ENCODE measurements at places on chromosomes 5 and 9.
A peak's percentile ranks its signal among the peaks of the same experiment; 100 is the strongest.

DNA sequence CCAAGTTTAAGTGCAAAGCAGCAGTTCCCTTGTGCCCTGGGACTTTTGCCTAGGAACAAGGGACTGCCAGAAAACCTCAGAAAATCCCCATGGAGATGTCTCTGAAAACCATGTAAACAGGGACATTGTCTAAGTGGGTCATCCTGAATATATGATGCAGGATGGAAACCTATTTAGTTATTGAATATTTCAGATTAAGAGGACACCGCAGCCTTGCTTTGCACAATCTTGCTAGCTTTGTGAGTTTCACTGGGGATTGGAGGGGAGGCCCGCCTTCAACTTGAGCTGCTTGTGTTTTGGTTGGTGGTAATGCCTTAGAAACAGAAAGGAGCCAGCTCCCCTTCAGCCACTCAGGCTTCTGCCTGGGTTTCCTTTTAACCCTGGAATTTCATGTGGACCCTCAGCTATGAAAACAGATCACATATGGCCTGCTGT, 112.8 kb downstream of the C9orf152 start:
- DNase-seq = no peak

- DNase-seq = peak; percentile 43
Observed at GRCh38 chr5:73764586-73764985, 138.6 kb downstream of the ARHGEF28 start.

DNA sequence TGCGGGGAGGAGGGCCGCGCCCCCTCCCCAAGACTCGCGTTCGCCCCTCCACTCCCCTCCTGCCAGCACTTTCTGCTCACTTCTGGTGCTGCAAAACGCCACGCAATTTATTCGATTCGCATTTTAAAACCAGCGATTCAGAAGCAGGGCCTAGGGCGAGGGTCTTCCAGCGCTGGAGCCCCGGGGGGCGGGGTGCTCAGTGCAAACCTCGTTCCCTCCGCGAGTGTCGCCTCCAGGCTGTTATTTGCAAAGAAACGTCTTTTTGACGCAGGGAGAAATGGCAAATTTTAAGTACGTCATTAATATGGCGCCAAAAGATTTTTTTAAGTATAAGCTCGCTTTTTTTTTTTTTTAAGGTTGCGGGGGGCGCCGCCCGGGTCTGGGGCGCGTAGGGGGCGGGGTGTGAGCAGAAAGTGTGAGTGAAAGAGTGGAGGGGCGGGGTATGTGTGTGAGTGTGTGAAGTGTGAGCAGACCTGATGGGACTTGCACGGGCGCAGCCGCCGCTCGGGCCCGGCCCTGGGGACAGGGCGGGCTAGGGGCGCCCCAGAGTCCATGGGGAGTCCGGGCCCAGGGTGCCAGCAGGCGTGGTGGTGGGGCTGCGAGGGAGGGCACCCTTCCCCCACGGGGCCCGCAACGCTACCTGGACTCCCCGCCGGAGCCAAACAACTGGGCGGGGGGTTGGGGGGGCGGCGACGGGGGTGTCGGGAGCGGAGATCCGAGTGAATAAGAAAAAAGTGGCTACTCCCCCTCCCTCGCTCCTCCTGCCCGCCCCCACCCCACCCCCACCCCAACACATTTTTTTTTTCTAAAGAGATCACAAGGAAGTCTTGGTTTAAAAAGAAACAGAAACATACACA, at the start of gene JADE2:
Gene JADE2 (plus strand): TSS at position 845 of the 857 bp plus-strand sequence. CDS start 10,188 bp downstream, outside the sequence.
- peak; percentile 78 for DNase-seq

DNA sequence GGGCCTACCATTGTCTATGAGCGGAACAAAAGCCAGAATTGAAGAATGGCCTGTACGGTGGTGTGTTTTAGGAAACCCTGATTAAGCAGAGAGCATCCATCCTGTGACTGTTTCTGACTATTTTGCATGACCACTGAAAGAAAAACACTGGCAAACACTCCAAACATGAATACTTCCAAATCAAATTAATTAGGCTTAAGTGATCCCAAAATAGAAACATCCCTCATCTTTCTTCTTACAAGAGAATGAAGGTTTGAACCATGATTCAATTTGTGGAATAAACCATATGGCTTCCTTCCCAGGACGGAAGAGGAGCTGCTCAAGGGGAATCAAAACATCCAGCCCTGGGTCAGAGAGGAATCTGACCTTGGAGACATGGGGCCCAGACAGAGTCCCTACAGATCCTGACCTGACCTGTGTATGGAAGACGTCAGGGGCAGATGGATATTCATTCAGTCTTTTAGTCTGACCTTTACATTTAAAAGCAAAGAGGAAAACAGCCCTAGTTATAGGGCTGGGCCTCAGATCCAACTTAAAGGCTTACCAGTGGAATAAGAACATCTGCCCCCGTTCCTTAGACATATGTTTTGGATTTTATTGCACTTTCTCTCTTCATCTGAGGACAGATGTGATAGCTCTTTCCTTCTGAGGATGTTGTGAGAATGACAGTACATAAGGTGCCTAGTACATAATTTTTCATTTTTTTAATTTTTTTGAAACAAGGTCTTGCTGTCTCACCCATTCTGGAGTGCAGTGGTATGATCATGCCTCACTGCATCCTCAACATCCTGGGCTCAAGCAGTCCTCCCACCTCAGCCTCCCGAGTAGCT, 17.6 kb upstream of the RECK start:
- DNase-seq = peak; percentile 47

GRCh38 chr9:36479101-36479500, 79.0 kb upstream of the RNF38 start:
- DNase-seq = no peak

- DNase-seq = no peak
Observed at GRCh38 chr5:77642738-77643653, 4.5 kb upstream of the OTP start.

DNA sequence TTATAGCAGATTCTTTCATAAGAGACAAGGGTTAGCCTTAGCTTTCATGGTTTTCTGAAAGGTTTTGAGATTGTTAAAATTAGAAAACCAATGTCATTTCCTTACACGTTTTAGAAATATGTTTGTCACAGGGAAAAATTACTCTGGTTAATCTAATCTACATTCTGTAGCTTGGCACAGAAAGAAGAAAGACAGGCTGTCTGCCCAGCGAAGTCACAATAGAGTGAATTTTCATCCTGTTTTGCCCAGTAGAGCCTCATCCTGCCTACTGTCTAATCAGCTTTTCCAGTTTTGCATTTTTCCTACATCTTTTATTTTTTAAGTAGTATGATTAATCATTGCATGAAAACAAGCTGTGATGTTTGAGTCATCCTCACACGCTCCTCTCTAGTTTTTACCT, 688.8 kb downstream of the MTRR start:
- DNase-seq = no peak

GRCh38 chr5:96716007-96716406, 53.8 kb downstream of the CAST start:
- no peak for DNase-seq

GRCh38 chr9:125049212-125050049, 93.9 kb downstream of the SCAI start:
- DNase-seq = no peak

GRCh38 chr5:76145945-76146344, 62.8 kb downstream of the SV2C start:
- no peak for DNase-seq

DNA sequence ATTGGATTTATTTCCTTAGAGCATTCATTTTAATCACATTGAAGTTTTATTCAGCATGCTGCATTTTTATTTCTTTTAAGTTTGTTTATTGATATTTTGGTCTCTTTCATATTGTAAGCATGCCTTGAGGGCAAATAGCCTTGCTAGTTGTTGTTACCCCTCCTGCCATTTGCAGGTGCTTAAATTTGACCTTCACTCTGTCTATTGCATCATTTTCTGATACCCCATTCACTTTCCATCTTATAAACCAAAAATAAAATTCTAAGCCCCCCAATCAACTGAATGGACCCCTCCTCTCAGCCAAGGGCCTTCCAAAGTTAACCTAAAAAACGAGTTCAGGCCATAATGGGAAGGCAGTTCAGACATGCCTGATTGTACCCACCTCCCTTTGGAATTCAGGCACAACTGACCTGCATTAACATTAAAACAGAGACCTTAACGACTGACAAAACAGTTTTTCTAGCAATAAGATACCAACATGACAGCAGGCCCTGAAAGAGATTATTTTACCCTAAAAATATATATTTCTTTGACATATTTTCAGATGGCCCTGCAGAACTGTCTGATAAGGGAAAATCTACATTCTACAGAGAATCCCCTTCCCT, 32.1 kb downstream of the TARS1 start:
- DNase-seq = no peak

- DNase-seq = no peak
Observed at GRCh38 chr9:135693265-135693664, 6.0 kb downstream of the SOHLH1 start.

DNA sequence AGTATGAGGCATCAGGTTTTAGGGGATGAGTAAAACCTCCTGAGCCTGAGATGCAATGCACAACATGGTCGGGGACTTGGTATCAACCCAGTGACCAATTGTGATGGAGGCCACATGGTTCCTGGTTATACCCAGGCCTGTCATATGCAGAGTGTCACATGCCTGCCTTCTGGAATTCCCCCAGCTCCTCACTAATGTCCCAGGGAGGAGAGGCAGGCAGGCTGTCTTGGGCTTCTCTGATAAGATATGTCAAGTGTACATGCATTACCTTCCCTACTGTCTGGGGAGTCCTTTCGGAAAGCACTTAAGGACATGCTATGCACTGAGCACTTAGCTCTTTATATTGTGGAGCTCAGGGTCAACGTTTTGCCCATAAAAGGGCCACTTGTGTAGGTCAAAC, 14.2 kb upstream of the PALM2AKAP2 start:
- no peak for DNase-seq

DNA sequence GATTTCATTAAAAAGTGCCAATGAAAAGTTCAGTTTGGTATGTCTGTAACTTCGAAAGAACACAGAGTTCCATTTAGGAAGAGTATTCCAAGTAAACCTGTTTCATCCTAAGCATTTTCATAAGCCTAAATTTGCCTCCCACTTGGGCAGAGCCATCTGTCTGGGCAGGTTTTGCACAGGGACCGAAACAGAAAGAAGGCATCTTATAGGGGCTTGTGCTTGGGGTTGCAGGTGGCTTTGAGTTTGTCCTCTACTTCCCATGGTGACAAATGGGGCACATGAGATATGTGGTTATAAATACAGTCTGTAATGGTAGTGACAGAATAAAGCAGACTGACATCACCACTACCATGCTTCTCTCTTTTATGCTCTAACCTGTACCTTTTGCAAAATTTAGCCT, 63.7 kb downstream of the MCTP1 start:
- no peak for DNase-seq

DNA sequence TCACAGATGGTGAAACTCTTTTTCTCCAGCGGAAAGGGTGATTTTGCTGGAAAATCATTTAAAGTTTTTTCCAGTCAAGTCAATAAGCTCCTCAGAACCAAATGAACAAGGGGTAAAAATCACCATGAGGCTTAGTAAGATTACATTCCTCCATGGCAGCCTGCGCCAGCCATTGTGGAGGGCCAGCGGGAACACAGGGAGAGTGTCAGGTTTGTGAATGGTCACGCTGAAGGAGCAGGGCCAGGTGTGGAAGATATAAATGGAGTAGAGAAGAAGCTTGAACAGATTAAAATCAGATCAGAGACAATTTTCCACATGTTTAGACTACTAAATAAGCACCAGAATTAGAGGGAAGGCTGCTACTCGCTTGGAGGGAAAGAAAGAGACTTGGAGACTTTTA, 208.8 kb downstream of the NR3C1 start:
- no peak for DNase-seq

DNA sequence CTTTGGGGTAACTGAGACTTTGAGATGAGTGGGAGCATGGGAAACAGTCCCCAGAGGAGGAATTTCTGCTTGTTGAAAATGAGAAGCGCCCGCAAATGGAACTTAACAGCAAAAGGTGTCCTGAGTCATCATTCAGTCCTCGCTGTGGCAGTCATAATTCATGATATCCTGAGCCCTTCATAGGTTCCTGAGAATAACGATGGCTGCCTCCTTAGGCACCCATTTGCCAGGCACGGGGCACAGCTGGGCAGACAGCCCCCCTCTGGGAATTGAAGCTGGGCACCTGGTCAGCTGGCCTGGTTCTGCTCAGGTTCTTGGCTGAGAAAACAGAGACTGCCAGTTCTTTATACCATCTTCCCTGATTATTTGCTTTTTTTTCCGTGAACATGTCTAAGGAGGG, 69.8 kb upstream of the EGFLAM start:
- DNase-seq = no peak

DNA sequence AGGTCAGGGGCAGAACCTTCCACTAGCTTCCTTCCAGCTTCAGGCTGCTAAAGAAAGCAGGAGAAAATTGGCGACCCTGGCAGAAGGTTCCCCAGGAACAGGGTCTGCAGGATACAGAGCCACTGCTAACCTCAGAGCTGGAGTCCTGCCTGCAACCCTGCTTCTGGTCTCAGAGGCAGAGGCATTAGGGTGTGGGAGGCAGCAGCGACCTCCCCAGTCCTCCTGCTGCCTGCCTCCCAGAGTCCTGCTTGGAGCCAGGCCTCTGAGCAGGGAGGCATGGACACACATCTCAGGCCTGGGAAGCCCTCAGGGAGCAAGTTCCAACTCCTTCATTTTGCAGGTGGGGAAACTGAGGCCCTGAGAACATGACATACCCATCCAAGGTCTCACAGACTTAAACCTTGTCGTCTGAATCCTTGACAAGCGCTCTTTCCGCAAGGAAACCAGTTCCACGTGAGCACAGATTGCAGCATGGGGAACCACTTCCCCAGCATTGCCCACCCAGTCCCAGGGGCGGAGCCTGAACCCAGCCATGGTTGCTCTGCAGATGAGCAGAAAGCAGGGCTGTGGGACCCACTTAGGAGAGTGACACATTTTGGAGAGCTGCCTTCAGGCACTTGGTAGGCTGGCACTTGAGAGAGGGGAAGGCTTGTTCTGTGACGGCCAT, 28.2 kb upstream of the HAND1 start:
- DNase-seq = no peak

DNA sequence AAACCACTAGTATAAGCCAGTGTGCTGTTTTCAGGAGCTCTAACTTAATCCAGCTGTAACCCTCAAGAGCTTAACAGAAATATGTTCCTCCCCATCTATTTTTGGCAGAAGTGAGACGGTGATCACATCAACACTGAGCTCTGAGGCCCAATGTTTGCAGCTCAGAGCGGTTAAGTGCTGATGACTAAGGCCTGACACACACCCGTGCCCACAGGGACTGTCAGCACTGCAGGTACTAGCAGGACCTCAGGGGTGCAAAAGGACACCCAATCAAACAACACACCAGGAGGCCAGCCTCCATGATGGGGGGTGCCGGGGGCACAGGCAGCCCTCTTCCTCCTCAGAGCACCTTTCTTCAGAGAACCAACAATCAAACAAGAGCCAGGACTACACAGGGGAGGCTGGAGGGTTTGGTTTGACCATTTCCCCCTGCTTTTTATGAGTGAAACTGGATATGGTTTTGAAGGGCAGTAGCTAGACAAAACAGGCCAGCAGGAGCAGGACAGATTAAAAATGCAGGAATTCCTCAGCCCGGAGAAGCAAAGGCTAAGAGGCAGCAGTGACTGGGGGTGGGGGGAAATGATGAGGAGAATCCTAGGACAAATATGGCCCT, 61.3 kb downstream of the RAPGEF1 start:
- DNase-seq = peak; percentile 95

All from AG20443 (cell line).